Small intestine (tissue), 16 donors: ENCODE measurements at places on chromosomes 7 and 10. TPM values are rescaled to one million over a fixed set of nuclear protein-coding genes. Genes with fewer than 3 reads are reported as not detected.

GRCh38 chr10:19908991-19909696, 92.9 kb downstream of the PLXDC2 start:
- DNase-seq: no peak
- no peaks in the 10 kb centered on the region for H3K27me3 ChIP-seq
- H3K4me1 ChIP-seq: no peaks in the 10 kb centered on the region
- no peak overlapping the region for H3K4me3 ChIP-seq

DNA sequence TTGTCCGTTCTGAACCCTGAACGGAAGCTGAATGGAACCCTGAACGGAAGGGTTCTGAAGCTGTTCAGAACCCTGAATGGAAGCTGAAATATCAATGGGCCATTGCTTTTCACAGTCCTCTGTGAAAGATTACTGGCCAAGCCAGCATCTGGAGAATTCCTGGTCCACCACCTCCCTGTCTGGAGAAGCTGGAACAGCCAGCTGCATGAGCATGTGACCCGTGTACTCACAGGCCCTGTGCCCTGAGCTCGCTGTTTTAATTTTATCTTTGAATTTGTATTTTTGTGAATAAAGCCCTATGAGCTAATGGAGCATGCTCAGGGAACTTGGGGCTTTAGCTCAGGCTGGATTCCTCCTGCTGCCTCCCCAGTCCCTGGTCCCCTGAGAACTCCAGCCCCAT, 37.2 kb downstream of the HTRA1 start:
- no peak for DNase-seq
- H3K27ac ChIP-seq: no peak overlapping the region
- H3K36me3 ChIP-seq: no peaks in the 10 kb centered on the region
- no peak overlapping the region for H3K4me3 ChIP-seq

DNA sequence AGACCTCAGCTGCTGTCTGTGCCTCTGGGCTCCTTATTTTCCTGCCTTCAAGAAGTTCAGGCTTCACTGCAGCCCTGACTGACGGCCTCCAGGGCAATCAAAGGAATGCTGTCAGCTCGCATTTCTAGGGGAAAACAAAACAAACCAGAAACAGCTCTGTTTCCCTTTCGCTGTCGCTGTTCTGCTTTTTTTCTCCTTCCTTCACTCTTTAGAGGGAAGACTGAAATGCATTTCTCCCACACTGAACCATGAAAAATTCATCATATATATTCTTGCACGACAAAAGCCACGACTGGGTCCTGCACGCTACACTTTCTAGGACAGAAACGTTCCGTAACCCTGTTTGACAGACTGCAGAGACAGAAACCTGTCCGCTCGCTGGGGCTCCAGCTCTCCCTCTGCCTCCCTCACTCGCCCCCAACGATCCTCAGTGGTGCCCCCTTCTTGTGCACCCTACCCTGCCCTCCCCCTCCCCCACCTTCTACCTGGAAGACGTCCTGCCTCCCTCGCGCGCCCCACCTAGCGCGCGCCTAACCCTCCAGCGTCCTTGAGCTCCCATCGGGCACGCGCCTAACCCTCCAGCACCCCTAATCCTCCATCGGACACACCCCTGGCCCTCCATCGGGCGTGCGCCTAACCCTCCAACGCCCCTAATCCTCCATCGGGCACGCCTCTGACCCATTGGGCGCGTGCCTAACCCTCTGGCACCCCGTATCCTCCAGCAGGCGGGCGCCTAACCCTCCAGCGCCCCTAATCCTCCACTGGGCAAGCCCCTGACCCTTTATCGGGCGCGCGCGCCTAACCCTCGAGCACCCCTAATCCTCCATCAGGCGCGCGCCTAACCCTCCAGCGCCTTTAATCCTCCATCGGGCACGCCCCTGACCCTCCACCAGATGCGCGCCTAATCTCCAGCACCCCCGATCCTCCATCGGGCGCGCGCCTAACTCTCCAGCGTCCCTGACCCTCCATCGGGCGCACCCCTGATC, 37.1 kb downstream of the SVOPL start:
- H3K4me3 ChIP-seq: peak overlapping the region; percentile 39
- DNase-seq: peak; percentile 17
- no peak overlapping the region for H3K27ac ChIP-seq
- H3K27me3 ChIP-seq: peaks cover 2% of the 10 kb centered on the region
- H3K36me3 ChIP-seq: no peaks in the 10 kb centered on the region
- H3K4me1 ChIP-seq: peaks cover 24% of the 10 kb centered on the region

DNA sequence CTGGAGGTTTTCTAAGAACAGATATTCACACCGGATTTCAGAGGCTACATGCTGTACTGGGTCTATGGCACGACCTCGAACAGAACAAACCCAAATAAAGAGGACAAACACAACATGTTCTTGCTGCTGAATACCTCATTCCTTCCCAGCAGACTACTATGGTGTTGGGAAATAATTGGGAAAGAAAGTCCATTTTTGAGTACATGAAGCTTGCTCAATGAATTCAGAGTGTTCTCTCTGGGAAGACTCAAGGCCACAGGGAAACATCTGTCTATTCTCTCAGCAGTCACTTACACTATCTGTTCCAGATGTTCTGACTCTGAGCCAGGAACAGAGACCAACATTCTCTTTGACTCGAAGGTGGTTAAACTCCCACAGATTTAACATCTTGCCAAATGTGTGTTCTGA, 30.9 kb downstream of the LAMB1 start:
- no peak overlapping the region for H3K4me3 ChIP-seq
- peaks cover 8% of the 10 kb centered on the region for H3K36me3 ChIP-seq
- no peak for DNase-seq

GNAT3 gene
- polyA plus RNA-seq: 0.49 TPM
